Vein endothelial cell (primary cell): ENCODE measurements at places on chromosomes 1 and 21. TPM values are rescaled to one million over a fixed set of nuclear protein-coding genes. Genes with fewer than 3 reads are reported as not detected.

RHOU gene
- 1.1 and 2.0 TPM in 2 replicates for total RNA-seq

CRYAA gene
- not detected in 2 replicates for total RNA-seq

RBBP5 gene
- 16.7 and 19.8 TPM in 2 replicates for total RNA-seq

PTPN14 gene
- 93.8 and 108 TPM in 2 replicates for total RNA-seq

ACTA1 gene
- 0.19 TPM in 1 of 2 replicates, not detected in the other for total RNA-seq

FCN3 gene
- 0.33 and 0.48 TPM in 2 replicates for total RNA-seq

RAB25 gene
- total RNA-seq = not detected in 2 replicates

RXFP4 gene
- not detected in 2 replicates for total RNA-seq

PKLR gene
- not detected in 2 replicates for total RNA-seq

C1QC gene
- not detected in 2 replicates for total RNA-seq

CCDC17 gene
- total RNA-seq = 2.0 and 2.2 TPM in 2 replicates

PDZK1IP1 gene
- total RNA-seq = 0.65 TPM in 1 of 2 replicates, not detected in the other

MYBPH gene
- total RNA-seq = not detected in 2 replicates
